ENCODE measurements at places on chromosomes 7 and 10. TPM values are rescaled to one million over a fixed set of nuclear protein-coding genes. Genes with fewer than 3 reads are reported as not detected.

The SPDYE2 gene
- total RNA-seq = not detected

The CHCHD2 gene
- 224 TPM for total RNA-seq

The WIPF3 gene
- 0.33 TPM for total RNA-seq

The PAX4 gene
- not detected for total RNA-seq

The EBLN1 gene
- total RNA-seq = not detected
